ENCODE measurements at places on chromosomes 2 and 18. TPM values are rescaled to one million over a fixed set of nuclear protein-coding genes. Genes with fewer than 3 reads are reported as not detected.

Gene KYNU
- polyA plus RNA-seq = 132 TPM

Gene FBXO36
- 0.52 TPM for polyA plus RNA-seq

Gene PAIP2B
- polyA plus RNA-seq = 0.20 TPM

Gene ECEL1
- polyA plus RNA-seq = not detected

Gene VWA3B
- not detected for polyA plus RNA-seq

DNA sequence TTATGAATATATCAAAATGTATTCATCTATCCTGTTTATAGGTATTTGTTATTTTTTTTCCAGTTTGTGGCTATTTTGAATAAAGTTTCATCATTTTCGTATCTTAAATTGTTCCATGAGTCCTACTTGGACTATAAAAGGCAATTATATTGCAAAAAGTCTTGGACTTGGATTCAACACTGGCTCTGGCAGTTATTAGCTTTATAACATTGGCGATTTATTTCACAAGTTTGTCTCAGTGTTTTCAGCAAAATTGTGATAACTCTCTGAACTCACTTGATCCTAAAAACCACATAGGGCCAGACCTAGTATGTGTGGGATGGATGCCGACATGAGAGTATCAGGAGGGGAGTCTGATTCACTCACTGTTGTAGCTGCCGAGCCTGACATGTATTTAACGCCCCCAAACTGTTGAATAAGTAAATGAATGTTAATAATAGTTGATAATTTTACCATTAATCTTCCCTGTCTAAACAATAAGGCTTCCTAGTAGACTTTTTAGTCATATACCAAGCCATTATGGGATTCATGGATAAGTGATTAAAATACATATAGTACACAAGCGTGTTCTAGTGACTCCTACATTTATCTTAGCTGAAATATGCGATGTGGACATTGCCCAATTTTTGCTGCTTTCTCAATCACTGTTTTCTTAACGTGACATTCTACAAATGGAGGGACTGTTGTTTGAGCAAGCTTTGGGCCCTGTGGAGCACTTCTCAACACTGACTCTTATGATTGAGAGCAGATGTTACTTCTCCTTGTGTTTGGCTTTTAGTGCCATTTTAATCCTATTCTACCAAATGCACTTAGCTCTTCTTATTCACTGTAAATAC lies 907.6 kb downstream of the EPHA4 start:
- H3K27ac ChIP-seq = no peak overlapping the region
- DNase-seq = no peak
- H3K4me1 ChIP-seq = no peaks in the 10 kb centered on the region

- peak; percentile 31 for DNase-seq
- H3K4me1 ChIP-seq = peaks cover 42% of the 10 kb centered on the region
- H3K27me3 ChIP-seq = no peaks in the 10 kb centered on the region
- no peak overlapping the region for H3K27ac ChIP-seq
Observed at GRCh38 chr18:10475654-10476291, 21.3 kb downstream of the APCDD1 start.

DNA sequence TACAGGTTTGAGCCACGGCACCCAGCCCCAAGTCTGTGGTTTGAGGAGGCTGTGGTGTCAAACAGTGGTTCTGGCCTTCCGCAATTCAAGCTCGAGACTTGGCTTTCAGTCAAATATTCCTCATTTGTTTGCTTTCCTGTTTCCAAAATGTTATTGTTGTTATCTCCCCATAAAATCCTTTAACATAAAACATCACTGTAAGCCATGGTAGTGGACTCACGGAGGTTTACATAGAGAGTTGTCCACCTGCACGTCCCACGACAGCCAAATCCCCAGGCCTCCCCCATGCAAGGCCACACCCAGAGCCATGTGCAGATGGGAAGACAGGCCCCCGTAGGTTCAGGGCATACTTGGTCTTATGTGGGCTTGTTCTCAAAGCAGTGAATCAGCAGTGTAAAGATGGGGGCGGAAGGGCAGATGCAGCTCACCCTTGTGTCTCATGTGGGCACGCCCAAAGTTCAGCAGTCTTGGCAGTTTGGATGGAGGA lies 18.9 kb upstream of the ST3GAL5 start:
- H3K4me3 ChIP-seq = no peak overlapping the region
- no peak overlapping the region for H3K27ac ChIP-seq
- peaks cover 5% of the 10 kb centered on the region for H3K36me3 ChIP-seq
- H3K27me3 ChIP-seq = no peaks in the 10 kb centered on the region

GRCh38 chr2:3704692-3705091 lies 1.3 kb downstream of the DCDC2C start:
- no peaks in the 10 kb centered on the region for H3K36me3 ChIP-seq
- H3K27ac ChIP-seq = no peak overlapping the region

DNA sequence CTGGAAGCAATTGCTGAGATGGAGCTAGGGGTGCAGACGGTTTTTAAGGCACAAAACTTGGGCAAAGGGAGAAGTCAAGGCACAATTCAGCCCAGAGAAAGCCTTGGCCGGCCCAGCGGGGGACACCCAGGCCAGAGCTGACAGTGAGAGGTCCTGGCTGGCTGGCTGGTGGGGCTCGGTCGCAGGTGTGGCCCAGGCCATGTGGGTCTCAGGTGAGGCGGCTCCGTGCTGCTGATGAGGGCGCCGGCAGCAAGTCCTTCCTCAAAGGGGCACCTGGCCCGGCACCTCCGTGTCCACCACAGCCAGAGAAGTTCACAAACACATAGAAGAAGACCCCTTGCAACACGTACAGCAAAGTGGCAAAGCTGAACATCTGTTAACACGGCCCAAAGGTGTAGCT lies 54.2 kb upstream of the LDLRAD4 start:
- no peaks in the 10 kb centered on the region for H3K4me1 ChIP-seq
- no peak overlapping the region for H3K27ac ChIP-seq
- no peak for DNase-seq
- no peak overlapping the region for H3K4me3 ChIP-seq
- H3K27me3 ChIP-seq = no peaks in the 10 kb centered on the region

DNA sequence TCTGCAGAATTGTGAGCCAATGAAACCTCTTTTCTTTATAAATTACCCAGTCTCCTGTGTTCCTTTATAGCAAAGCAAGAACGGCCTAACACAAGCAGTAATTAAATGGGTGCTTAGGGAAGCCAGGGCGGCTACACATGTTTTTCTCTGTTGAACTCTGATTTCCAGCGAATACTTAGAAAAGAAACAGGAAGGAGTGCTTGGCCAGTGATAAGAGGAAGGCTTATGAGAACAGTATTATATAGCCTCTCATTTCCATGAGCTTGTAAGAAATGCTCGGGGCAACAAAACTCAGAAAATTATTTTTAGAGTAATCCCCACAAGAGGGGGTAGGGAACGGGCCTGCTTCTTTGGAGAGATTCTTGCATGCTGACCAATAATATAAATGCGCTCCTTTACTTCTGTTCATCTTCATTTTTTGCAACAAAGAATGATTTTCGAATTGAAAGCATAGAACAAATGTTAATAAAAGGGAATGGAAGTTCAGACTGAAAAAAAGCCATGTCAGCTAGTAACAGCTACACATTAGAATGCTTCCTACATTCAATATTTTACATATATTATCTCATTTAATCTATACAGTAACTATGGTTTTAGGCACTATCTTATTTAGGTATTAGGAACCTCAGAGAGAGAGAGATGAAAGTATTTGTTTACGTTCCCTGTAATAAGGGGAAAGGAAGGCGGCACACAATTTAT lies 49.7 kb upstream of the CCDC85A start:
- no peaks in the 10 kb centered on the region for H3K4me1 ChIP-seq
- no peak overlapping the region for H3K27ac ChIP-seq
- no peak for DNase-seq
- H3K36me3 ChIP-seq = no peaks in the 10 kb centered on the region
- no peak overlapping the region for H3K4me3 ChIP-seq

DNA sequence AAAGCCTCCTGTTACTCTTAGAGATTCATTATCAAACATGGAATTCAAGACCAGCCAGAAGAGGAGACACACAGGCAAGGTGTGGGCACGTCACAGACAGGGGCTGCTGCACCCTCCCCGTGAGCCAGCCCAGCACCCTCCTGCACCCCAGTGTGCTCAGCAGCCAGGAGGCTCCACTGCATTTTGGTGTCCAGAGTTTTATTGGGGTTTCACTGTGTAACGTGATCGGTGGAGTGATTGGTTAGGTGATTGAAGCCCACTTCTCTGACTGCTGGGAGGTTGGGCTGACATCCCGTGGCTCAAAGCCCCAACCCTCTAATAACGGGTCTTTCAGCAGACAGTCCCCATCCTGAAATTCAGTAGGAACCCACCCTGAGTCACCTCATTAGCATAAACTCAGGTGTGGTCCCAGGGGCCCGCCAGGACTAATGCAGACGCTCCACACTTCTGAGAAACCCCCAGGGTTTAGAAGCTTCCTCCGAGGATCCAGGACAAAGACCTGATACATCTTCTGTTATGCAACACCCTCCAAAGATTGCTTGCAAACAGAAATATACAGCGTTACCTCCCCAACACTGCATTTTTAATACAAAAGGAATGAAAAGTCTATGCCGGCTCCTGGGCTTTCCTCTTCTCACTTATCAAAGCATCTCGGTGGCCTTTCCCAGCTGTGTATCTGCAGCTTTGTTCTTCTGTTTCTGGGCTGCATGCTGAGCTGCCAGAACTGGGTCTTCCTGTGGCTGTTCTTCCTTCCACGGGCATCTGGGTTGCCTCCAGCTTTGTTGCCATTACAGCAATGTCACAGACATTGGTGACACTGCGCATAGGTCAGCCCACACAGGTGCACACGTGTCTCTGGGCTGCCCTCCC lies 43.7 kb upstream of the SNED1 start:
- no peaks in the 10 kb centered on the region for H3K27me3 ChIP-seq
- no peak overlapping the region for H3K27ac ChIP-seq
- H3K4me1 ChIP-seq = peaks cover 7% of the 10 kb centered on the region
- no peaks in the 10 kb centered on the region for H3K36me3 ChIP-seq
- H3K4me3 ChIP-seq = no peak overlapping the region

- H3K27me3 ChIP-seq = no peaks in the 10 kb centered on the region
- peak; percentile 26 for DNase-seq
- peak overlapping the region; percentile 57 for H3K27ac ChIP-seq
- peaks cover 28% of the 10 kb centered on the region for H3K4me1 ChIP-seq
Observed at GRCh38 chr18:63199743-63200241, 119.8 kb downstream of the BCL2 start.

DNA sequence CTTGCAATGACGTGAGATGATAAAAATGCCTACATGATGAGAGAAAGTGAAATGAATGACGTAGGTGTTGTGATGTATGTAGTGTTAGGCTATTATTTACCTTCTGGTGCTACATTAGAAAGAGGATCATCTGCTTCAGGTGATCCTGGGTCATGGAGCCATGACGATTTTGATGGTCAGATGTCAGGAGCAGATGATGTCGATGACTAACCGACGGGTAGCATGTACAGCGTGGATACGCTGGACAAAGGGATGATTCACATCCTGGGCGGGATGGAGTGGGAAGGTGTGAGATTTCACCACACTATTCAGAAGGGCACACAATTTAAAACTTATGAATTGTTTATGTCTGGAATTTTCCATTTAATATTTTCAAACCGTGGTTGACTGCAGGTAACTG lies 43.5 kb upstream of the ACVR1C start:
- no peaks in the 10 kb centered on the region for H3K4me1 ChIP-seq
- no peak overlapping the region for H3K27ac ChIP-seq
- no peak overlapping the region for H3K4me3 ChIP-seq
- DNase-seq = no peak
- H3K27me3 ChIP-seq = no peaks in the 10 kb centered on the region

- no peaks in the 10 kb centered on the region for H3K27me3 ChIP-seq
- no peaks in the 10 kb centered on the region for H3K4me1 ChIP-seq
- peaks cover 25% of the 10 kb centered on the region for H3K36me3 ChIP-seq
Observed at GRCh38 chr2:190913725-190914124, 33.1 kb downstream of the GLS start.

Data from CD14-positive monocyte (primary cell).